Right hindlimb (tissue), 1 donor: ENCODE measurements at places on chromosomes 2 and 18.

DNA sequence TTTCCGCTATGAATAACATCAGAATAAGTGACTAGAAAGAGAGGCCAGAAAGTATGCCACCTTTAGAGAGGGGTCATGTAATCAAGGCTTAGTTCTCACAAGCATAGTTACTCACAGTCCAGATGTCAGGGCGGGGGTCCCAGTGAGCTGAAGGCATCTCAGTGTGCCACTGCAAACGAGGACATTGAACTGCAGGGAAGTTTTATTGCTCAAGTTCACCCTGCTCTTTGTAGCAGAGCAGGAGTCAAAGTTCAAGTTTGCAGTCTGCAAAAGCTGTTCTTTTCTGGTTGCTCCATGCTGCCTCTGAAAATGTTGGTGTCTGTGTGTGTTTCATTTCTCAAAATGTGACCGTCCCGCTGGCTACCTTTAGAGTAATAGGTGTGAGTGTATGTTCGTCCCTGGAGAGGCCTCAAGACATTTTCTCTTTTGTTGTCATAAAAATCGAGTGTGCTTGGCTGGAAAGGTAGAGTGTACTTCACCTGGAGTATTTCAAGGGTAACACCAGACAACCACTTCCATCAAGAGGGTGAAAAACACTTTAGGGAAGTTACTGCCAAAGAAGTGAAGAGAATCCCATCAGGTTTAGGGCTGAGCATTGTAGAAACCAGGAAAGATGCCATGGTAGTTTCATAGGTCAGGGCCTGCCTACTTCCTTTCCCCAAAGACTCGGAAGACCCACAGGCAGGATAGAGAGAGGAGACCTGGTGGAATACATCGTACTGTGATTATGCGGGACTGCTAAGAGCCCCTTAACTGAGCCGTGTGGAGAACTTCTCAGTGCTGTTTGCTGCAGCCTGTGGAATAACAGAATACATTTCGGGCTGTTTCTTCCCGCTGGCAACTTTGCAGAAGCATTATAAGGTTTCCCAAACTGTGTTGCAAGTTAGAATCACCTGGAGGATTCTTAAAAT lies 89.9 kb downstream of the LYPD6 start:
- DNase-seq = no peak

DNA sequence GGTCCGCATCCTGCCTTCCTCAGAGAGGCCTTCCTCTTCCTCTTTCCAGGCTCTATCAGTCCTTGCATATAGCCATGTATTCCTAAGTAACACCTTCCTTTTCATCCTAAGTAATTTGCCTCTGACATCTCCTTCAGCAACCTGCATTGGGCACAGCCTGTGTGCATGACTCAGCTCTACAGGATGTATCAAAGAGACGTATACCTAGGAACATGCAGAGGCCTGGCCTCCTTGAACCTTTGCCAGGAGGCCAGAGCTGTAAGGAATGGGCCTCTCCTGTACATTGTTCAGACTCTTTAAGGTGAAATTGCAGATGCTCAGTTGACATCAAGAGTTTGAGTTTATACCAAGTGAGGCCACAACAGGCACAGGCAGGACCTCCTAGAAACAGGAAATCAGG lies 76.0 kb upstream of the CELF4 start:
- DNase-seq = no peak

DNA sequence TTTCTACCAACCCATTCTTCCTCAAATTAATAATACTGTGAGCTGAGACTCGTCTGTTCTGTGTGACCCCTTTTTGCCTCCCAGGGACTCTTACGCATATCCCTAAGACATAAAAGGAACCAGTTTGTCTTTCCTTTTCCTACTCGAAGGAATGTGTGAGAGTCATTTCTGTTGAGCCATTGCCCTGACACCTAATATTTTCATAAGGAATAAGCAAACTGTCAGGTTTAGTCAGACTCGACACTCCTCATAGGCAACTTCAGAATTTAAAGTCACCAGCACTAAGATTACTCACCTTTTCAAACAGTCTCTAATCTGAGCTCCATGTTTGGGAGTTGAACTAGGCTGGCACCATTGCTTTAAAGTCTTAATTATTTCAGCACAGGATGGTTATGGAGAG lies 305.5 kb downstream of the IKZF2 start:
- no peak for DNase-seq

GRCh38 chr18:13260935-13261640 lies 42.5 kb downstream of the LDLRAD4 start:
- DNase-seq = no peak

GRCh38 chr2:6824962-6825361 lies 40.7 kb downstream of the CMPK2 start:
- no peak for DNase-seq

DNA sequence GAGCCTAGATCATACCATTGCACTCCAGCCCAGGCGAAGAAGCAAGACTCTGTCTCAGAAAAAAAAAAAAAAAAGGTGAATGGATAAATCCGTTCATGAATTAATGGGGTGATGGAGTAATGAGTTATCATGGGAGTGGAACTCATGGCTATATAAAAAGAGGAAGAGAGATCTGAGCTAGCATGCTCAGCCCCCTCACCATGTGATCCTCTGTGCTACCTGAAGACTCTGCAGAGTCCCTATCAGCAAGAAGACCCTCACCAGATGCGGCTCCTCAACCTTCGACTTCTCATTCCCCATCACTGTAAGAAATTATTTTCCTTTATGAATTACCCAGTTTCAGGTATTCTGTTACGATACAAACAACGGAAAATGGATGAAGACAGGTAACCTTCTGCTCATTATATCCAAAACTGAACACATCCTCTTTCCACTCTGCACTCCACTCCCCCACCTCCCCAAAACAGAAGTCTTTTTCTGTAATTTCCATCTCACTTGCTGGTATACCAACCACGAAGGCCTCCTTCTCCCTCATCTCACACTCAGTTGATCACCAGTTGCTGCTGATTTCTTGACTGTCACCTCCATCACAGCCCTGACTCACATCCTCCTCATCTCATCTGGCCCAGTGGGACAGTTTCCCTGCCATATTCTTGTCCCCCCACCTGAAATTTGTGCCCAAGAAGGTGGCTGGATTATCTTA lies 8.8 kb downstream of the RETREG2 start:
- no peak for DNase-seq

DNA sequence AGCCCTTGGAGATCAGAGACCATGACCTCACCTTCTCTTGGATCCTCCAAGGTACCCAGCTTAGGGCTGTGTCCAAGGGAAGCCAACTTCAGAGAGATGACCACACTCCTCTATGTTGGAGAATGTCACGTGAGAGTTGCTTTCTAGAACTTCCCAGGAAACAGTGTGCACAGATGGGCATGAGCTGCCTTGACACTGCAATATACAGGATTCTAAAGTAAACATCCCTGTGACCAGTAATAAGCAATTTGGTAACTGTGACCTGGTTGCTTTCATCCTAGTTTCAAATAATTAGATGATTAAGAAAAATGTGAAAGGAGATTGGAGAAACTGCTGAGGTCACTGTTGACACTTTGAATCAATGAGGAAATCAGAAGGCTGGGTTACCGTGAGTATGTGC lies 181.1 kb upstream of the EPAS1 start:
- DNase-seq = no peak

DNA sequence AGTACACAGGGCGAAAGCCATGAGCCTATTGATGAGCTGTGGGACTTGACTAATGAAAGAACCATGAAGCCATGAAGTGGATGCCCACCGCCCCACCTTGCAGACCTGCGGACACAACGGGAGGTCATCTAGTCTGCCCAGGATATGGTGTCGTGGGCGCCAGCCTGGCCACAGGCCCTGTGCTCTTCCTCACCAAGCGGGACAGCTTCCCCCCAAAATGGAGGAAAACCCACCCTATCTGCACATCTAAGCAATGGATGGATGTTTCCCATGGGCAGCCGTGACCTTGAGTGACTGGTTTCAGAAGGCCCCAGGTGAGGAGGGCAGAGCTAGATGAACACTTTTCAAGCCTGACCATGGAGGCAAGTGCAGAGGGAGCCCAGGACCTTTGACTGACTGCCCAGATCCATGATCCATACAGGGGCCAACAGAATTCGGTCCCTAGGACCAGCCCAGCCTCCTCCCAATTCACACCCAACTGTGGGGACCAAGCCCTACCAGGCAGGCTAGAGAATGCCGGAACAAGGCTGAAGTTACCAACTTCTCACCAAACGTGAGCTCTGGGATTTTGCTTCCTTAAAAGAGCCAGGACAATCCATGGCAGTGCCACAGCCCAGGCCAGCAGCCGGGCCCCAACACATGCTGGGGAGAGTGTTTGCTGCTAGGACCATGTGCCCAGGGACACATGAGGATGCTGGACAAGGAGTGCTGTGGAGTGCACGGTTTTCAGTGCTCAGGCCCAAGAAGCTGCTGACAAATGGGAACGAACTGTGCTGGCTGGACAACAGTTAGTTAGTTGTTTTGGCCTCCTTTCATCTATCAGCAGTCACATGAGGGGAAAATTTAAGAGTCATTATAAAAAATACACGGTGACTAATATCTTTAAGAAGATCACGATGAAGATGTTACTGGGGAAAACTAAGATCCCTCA lies 249.4 kb downstream of the HDAC4 start:
- DNase-seq = peak; percentile 7

GRCh38 chr18:21914739-21915319 lies 174.2 kb downstream of the MIB1 start:
- no peak for DNase-seq

DNA sequence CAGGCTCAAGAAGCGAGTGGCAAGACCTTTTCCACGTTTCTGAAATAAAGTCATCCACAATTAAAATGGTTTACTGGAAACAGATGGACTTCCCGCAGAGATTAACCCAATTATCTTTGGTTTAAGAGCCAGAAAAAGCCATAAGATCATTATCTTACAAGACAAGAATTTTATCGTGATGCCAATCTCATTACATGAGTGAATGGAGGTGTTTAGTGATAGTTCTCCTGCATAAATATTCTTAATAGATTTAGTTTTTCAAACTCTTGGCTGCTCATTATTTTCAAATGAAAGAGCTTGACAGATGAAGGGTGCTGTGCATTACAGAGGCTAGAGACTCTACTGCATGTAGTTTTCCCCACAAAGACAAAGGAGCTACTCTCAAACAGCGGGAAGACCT lies 1028.4 kb upstream of the PIK3C3 start:
- no peak for DNase-seq

- no peak for DNase-seq
Measured at GRCh38 chr2:219675221-219675620, 47.8 kb downstream of the SLC4A3 start.

- no peak for DNase-seq
Measured at GRCh38 chr2:158970241-158970751, 1.9 kb downstream of the TANC1 start.

- peak; percentile 74 for DNase-seq
Measured at GRCh38 chr2:25251422-25252273, 83.3 kb upstream of the POMC start.

DNA sequence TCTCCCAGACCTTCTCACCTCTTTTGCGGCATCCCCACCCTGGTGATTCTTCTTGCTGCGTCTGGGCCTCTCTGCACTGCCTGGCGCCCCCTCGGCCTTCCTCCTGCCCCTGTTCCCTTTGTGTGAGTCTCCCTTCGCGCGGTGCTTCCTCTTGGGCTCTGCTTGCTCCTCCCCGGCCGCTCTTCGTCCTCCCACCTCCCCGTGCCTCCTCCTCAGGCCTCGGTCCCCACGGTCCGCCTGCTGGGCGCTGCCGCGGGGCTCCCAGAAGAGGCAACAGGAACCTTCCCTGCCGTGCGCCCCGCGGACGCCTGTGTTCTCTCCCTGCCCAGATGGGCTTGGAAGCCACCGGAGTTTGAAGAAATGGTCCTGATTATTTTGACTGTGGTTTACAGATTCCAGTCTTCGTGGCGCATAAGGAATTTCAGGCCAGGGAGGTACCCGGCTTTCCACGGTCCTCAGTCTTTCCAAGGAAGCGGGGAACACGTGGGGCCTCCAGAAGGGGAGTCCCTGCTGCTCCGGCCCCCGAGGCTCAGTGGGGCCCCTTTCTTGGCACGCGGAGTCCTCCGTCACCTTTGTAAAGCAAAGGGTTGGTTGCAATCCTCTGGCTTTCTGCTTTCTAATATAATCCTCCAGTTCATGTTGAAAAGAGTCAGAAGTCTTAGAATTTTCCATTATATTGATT lies 13.1 kb downstream of the RNU2-63P start:
- no peak for DNase-seq

DNA sequence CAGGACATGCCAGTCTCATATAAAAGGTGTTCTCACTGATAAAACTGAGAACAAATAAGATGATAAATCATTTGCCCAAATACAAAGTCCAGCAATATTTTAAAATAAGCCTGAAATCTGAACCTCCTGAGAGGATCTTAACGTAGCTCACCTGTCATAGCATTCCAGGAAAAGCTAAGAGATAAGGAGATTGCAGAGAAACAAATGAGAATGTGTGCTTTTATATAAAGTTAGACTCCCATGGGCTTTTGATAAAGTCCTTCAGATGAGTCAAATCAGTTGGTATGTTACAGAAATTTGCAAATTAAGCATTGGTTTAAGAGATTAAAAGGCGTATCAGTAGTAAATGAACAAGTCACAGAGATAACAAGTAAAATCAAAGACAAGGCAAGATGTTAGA lies 452.9 kb upstream of the CHAC2 start:
- DNase-seq = no peak

- DNase-seq = no peak
Measured at GRCh38 chr2:150339951-150340350, 147.5 kb downstream of the RND3 start.

DNA sequence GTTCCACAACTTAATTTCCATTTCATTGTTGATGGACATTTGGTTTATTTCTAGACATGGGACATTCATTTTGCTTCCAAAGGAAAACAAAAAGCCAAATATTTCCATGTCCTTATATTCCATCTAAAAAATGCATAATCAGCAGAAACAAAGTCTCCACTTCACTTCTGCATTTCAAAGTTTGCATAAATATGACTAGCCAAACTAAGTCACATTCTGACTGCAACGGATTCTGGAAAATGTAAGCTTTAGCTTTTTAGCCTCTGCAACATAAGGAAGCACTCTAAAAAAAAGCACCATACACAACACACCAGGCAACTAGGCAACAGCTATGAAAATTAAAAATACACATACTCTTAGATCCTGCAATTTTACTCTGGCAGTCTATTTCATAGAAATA lies 135.3 kb downstream of the ETAA1 start:
- no peak for DNase-seq

GRCh38 chr2:138777996-138778395 lies 2.2 kb downstream of the NXPH2 start:
- no peak for DNase-seq

GRCh38 chr2:11938196-11938595 lies 191.8 kb downstream of the LPIN1 start:
- DNase-seq = peak; percentile 63

GRCh38 chr2:45979065-45979464 lies 318.1 kb upstream of the EPAS1 start:
- DNase-seq = no peak

DNA sequence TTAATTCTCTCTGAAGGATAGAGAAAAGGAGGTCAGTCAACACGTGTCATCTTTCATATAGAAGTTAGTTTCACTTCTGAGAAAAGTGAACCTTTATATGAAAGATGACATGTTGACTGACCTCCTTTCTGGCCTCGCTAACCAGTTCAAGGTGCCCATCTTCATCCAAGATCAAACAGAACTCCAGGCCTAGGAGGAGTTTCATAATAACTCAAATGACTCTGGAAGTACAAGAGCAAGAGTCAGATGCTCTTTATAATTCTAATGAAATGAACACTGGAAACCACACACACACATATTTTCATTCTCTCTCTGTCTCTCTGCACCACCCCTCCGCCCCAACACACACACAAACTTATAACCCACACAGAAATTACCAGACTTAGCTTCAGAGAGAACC lies 16.3 kb downstream of the ANKRD44 start:
- no peak for DNase-seq
